ENCODE measurements at places on chromosomes 3 and 15.

GRCh38 chr3:171049861-171050444 lies 23.4 kb upstream of the SLC2A2 start:
- DNase-seq: no peak

GRCh38 chr15:62164014-62164395 lies 1.1 kb downstream of the C2CD4B start:
- no peak for DNase-seq

DNA sequence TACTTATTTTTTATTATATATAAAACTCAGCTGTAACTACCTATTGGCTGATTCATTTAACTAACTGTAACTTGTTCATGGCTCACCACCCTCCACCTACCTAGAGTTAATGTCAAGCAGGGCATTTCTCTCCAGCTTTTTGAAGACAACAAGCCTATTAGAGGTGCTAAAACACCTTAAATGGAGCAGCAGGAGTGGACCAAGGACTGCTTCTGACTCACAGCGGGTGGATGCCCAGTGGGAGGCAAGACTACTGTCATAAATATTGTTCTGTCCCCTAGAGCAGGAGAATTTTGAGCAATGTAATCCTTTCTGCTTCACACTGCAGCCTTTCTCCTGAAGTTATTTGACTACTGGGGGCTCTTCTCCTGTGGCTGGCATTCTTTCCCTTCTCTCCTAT lies 146.9 kb downstream of the CLSTN2 start:
- no peak for DNase-seq

- DNase-seq: no peak
These were observed 382.1 kb upstream of the TBL1XR1 start for GRCh38 chr3:177579419-177579818.

GRCh38 chr3:37793889-37794591 lies 67.6 kb upstream of the CTDSPL start:
- no peak for DNase-seq

GRCh38 chr15:101250873-101251829 lies 697 bp downstream of the CHSY1 start:
- no peak for DNase-seq

GRCh38 chr3:187264021-187264420 lies 27.5 kb downstream of the MASP1 start:
- DNase-seq: no peak

DNA sequence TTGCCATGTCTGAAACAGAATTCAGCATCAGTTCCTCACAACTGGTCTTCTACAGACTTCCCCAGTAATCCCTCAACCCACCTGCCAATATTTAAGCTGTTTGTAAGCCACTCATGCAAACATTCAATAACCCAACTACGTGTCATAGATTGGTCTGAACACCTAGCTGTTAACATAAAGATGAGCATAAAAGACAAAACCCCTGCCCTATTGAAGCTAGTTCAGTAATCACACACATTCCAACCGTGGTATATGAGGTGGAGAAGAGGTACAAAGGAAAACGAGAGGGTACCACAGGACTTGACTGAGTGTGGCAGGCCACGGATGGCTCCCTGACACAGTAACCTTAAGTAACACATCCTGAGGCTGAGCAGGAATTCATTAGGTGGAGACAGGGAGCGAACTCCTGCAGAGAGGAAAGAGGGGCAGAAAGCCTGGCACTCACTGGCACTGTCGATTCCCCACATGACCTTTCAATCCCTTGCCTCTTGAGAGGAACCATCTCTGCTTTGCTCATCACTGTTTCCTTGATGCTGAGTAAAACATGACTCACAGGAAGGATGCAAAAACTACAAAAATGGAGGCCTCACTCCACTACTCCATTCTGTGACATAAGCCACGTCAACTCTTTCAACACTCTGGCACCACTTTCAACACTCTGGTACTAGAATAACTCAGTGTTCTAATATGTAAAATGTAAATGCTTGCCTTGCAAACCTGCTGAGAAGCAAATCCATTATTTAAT lies 31.3 kb downstream of the RPN1 start:
- no peak for DNase-seq

- DNase-seq: no peak
These were observed 12.9 kb downstream of the NR2F2 start for GRCh38 chr15:96343113-96344059.

DNA sequence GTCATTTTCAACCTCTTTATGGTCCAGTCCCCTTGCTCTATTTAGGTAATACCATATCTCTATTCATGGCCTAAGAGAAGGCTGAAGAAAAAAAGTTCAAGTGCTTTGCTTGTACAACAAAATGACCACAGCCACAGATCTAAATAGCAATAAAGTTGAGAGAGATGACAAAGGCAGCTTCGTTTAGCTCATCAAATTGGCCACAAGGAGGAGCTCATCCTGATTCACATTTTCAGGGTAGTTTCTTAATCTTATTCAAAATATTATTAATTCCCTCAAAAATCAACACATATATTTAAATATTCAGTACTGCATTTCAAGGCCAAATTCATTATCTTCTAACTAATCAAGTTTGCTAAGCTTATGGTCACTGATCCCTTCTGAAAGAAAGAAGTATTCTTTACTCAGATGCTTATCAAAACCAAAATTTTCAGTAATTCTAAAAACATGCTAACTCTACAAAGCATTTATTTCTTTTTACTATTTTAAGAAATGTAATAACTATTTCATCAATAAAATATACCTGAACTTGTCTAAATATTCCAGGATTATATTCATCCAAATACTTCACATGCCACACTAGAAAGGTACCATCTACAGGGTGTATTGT lies 85.5 kb downstream of the DMXL2 start:
- peak; percentile 7 for DNase-seq

- no peak for DNase-seq
These were observed 21.6 kb downstream of the REC114 start for GRCh38 chr15:73464602-73465001.

DNA sequence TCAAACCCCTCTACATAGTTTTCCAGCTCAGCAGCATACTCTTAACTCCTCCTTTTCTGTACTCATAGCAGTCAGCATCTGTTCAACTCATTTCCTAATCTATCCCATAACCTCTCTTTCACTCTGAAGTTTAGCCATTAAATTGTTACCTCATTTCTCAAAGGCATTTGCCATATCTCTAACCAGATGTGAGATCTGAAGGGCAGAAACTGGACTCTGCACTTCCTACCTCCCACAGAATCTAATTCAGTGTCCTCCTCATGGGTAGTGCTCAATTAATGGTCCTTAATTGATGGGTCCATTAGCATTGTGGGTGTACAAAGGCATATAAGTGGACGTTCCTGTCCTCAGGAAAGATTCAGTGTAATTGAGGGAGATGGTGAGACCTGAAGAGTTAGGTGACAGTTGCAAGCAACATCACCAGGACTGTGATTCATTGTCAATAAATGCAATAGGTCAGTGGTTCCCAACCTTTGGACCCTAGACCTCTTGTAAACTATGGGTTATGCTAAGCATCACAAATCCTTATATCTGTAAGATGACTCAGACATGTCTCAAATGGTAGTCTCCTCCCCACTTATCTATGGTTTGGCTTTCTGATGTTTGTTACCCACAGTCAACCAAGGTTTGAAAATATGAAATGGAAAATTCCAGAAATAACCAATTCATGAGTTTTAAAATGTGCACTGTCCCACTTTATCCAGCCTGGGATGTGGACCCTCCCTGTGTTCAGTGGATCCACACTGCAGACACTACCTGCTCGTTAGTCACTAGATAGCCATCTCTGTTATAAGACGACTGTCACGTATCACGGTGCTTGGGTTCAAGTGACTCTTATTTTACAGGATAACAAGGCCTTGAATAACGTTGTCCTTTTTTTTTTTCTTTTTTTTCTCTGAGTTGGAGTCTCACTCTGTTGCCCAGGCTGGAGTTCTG lies 25.0 kb upstream of the UACA start:
- DNase-seq: no peak

DNA sequence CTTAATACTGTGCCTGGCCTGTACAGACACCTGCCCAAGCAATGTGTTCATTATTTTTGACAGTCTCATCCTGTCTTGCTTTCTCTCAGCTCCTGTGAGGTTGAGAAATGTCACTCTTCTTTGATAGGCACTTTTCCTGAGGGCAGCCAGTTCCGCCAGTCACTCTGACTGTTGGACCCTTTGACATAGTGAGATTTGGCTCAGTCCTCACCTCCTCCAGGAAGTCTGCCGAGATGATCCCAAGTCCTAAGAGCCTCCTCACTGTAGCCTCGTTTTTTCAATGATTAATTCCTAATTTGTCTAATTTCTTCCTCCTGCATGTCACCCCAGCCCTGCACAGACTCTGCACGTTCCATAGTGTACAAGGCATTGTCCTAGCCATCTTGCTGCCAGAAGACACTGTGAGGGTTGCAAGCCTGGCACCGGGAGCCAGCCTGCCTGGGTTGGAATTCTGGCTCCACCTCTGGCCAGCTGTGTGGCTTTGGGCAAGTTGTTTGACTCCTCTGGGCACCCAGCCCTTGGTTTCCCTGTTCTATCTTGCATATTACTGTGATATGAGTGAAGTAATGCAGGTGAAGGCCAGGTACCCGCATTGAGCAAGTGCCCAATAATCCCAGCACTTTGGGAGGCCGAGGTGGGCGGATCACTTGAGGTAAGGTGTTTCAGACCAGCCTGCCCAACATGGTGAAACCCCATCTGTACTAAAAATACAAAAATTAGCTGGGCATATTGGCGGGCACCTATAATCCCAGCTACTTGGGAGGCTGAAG lies 24.3 kb downstream of the RPLP1 start:
- no peak for DNase-seq

DNA sequence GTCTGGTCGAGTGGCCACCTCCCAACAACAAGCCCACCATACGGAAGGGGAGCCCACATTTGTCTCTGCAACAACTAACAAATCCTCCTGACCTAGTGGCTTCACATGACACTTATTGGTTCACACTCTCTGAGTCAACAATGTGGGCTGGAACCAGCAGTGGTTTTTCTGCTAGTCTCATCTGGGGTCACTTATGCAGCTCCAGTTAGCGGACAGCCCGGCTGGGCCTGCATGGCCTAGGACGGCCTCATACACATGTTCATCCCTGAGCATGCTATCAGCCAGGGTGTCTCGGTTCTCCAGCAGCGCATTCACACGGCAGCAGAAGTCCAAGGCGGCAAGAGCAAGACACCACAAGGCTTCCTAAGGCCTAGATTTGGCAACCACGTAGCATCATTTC lies 281.7 kb downstream of the XXYLT1 start:
- no peak for DNase-seq

DNA sequence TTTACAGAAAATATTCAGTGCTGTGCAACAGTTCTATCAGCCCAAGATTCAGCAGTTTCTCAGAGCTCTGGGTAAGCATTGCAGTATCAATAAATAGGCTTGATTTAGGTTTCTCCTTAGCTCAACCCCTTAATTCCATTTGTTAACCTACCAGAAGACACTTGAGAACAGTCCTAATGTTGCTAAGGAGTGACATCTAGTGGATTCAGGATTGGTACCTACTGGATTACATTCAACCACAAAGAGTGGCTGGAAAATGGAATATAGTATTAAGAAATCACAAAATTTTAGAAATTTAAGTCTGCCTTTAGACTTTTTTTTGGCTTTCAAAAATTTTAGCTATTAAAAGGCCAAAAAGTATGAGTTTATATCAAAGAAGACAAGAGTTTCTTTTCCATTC lies 34.7 kb downstream of the POLG start:
- no peak for DNase-seq

DNA sequence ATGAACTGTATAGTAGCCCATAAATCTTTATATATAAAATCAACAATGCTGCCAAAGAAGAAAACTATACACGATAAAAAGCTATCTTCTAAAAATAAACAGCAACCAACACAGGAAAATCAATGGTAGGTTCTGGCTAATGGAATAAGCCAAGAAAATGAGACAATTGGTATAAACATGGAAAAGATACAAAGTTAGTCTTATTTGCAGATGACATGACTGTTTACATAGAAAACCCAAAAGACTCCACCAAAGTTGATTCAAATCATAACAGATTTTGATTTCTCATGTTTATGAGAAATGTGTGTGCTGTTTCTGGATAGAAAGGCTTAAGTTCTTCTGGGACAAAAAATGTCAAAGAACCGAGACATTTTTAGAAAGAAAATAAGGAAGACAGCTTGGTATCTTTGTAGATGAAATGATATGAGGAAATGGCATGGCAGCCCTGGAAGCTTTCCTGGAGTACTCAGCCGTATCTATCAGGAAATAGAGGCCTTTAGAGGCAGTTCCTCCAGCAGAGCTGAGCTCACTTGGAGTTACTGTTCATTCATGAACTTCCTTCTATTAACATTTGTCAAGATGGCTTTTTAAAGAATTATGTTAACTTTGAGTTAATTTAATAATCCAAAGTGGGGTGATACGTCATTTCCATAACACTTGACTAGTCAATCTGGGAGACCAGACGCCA lies 36.7 kb upstream of the VILL start:
- no peak for DNase-seq

GRCh38 chr15:72136170-72137051 lies 18.2 kb downstream of the SENP8 start:
- DNase-seq: no peak

GRCh38 chr15:27958911-27959578 lies 140.1 kb downstream of the OCA2 start:
- no peak for DNase-seq
